ENCODE measurements at places on chromosomes 5 and 9.

- no peak for DNase-seq
Observed at GRCh38 chr9:129392093-129392541, 214.1 kb upstream of the IER5L start.

DNA sequence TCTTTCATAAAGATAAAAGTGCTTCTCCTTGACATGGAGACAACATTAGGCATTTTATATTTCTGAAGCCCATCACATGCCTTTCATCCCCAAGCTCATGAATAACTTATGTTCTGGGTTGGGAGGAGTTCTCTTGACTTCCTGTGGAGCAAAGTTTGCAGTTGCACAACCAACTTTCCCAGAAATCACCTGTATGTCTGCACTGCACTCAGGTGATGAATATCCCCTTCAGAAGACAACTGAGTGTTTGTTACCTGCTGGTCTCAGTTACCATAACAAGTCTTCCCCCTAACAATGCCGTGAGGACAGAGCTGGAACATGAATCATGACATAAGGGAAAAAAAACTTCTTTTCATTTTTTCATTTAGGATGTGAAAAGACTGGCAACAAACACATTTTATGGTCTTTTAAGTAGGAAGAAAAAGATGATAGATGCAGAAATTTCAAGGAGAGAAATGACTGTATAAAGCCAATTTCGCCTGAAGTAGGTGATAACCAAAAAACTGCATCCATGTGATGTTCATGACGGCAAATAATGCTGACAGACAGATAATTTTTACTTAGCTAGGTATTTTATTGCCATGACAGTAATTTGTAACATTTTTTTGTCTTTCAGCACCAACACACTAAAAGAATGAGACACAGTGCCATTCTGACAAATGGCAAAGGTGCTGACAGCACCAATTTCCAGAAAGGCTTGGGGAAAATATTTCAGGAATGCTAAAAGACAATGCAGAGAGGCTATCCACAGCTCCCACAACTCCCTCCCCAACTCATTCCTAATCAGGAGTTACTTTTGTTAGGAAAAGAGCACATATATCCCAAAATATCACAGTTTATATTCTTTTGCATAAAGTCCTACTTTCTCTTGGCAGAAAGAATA, 656.3 kb downstream of the PRELID2 start:
- DNase-seq, result no peak

- DNase-seq, result peak; percentile 89
Observed at GRCh38 chr5:139458580-139459407, 3.7 kb downstream of the ECSCR start.

GRCh38 chr5:102796498-102796897, 41.4 kb downstream of the PAM start:
- DNase-seq, result no peak

GRCh38 chr5:4977416-4978110, 162.6 kb upstream of the ADAMTS16 start:
- no peak for DNase-seq

- no peak for DNase-seq
Observed at GRCh38 chr5:9350301-9350797, 195.5 kb downstream of the SEMA5A start.

Measured in CD4-positive, alpha-beta T cell treated with Interleukin-2 at 100 ng/mL for 4 hours (primary cell).